ENCODE measurements at places on chromosomes 1 and 21.

- DNase-seq: no peak
Observed at GRCh38 chr1:185401019-185401418, 84.0 kb upstream of the IVNS1ABP start.

GRCh38 chr1:158961178-158961577 is 29.8 kb downstream of the PYHIN1 start:
- DNase-seq: no peak

DNA sequence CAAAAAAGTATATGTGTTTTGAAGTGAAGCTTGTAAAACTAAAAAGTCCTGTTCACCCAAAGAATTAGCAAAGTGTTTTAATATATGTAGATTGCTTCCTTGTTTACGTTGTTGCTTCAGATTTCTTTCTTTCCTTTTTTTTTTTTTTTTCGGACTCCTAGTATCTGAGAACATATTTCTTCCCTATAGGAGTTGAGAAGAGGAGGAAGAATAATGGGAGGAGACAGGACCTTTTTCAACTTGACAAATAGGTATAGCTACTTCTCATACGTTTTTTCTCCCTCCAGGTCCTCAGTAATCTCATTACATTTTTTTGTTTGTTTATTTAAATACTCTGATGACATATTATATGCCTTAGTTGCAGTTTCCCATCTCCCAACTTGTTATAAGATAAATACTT is 8.9 kb downstream of the DISP1 start:
- no peak for DNase-seq

DNA sequence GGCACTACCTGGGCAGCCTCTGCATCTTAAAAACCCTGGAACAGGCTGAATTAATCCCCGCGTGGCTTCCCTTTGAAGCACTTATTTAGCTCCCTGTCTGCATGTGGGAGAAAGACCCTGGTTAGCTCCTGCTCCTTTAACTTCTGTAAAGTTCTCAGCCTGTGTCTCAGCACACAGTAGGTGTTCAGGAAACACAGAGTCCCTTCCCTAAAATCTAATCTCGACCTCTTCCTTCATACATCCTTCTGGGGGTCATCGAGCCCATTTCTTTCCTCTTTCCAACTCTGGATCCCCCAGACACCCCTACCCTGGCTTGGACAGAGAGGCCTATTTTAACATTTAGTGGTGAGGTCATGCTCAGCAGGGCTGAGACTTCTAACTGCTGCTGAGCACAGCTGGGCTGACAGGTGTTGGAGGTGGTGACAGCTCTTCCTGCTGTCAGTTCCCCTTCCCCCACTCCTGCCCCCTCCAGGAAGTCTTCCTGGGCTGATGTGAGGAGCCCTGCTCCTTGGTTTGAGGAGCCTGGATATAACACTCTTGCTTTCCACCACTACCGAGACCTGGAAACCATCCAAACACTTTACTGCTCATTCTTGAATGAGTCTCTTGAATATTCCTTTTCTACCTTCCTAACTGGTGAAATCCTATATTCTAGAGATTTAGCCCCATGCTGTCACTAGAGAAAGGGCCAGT is 5.3 kb downstream of the E2F2 start:
- peak; percentile 38 for DNase-seq

DNA sequence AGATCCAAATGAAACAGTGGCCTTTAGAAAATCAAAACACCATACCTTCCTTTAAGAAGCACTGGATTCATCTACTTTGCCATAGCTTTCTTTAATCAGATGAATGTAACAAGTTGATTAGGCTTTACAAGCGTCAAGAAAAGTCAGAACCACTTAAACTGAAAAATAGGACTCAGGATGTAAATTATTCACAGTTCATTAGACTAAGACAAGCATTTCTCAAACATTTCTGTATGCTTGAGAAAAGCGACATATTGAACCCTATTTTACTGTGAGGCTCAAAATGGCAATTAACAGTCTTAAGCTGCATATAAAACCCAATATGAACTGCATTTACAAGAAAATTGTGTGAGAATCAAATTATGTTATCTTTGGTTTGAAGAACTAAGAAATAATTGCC is 256.7 kb upstream of the SNX7 start:
- no peak for DNase-seq

GRCh38 chr21:38968887-38969543 is 163.3 kb downstream of the ETS2 start:
- DNase-seq: no peak

DNA sequence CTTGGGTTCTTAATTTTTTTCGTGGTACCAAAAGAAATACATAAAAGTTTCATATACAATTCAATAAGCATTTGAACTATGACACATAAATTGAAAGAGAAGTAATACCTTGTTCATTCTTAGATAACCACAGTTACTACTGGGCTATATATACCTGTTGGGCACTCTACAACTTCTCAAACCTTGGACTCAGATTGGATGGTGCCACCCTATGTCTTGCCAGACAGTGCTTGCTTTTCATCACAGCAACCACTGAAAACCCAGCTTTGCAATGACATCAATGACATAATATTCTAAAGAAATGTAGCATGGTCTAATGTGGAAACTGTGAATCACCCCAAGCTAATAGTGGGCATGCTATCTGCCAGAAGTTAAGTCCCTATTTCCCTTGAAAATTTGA is 62.8 kb upstream of the DPH5 start:
- DNase-seq: no peak

DNA sequence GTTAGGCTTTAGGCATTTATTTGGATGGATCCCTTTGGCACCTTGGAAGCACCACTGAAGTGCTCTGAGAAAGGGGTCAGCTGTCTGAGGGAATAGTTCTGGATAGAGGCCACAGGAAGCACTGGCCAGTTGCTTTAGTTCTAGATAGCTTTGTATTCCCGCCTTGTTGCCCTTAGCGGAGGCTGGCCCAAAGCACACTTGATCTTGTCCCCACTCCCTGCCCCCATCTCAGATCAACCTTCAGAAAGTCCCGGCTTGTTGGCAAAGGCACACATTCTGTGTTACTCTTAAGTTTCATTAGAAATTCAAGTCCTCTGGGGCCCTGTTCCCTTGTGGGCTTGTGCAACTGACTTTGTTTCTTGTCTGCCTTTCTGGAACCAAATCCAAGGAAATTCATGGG is 15.2 kb upstream of the NBL1 start:
- DNase-seq: no peak

- no peak for DNase-seq
Observed at GRCh38 chr1:27970401-27970800, 10.6 kb downstream of the XKR8 start.

DNA sequence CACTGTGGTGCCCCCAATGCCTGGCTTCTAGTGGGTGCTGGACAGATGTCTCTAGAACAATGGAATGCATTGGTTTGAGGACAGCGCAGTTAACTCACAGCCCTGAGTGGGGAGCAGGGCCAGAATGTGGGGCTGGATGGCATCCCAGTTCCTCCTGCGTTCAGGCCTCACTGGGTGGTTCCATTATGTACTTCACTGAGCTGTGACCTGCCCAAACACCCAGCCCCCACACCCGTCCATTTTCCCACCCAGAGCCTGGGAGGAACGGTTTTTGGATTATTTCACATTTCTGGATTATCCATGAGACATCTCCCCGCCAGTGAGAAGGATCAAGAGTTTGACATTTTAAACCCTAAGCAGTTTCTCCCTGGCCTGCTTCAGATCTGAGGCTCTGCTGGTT is 55.3 kb upstream of the WASF2 start:
- no peak for DNase-seq

DNA sequence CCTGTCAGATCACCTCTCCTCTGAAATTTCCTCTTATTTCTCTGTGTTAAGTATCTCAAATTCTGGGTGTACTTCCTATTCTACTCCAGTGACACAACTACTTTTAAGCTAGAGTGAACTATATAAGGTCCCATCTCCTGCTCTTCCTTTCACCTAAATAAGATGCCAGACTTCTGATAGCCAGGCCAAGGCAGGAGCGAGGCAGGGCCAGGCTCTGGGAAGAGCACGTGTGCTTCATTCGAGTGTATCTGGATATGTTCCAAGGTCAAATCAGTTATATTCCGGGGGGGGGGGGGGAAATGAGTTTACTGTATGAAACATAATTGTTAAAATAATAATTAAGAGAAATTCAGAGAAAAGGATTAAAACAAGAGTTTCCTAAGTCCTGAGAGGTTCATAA is 60.1 kb downstream of the LRRC71 start:
- no peak for DNase-seq

DNA sequence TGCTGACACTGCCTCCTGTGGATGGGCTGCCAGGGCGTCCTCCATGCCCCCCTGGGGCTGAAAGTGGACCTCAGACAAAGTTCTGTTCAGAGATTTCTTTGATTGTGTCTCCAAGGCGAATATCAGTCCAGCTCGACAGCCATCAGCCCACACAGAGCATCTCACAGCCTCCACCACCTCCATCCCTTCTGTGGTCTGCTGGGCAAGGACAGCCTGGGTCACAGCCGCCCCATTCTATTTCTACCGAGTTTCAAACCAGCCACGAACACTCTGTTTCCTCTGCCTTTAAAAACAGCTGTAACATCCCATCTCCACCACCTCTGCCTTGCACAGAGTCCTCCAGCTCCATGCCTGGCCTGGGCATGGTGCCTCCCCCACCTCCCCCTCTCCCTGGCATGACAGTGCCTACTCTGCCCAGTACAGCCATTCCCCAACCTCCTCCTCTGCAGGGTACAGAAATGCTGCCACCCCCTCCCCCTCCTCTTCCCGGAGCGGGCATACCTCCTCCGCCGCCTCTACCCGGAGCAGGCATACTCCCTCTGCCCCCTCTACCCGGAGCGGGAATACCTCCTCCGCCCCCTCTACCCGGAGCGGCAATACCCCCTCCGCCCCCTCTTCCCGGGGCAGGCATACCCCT is 115.5 kb downstream of the FMN2 start:
- no peak for DNase-seq

DNA sequence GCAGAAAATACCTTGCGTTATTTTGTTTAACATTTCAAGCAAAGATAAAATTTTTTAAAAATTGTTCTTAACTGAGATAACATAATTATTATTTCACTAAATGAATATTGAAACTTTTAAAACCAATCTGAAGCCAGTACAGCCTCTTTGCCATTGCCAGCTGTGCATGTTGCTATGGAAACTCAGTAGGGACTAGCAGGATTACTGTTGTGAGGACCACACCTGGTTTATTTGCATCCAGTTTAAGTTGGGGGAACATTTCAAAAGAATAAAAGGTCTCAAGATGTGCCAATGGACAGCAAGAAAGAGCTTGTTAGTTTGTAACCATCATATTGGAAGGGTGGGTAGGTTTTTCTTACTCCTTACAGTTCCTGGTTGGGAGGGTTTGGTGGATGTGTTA is 80.7 kb downstream of the POU2F1 start:
- DNase-seq: no peak

GRCh38 chr1:58848818-58849411 is 65.1 kb upstream of the JUN start:
- no peak for DNase-seq

- DNase-seq: peak; percentile 5
Observed at GRCh38 chr1:147168626-147169058, 3.6 kb downstream of the PRKAB2 start.

DNA sequence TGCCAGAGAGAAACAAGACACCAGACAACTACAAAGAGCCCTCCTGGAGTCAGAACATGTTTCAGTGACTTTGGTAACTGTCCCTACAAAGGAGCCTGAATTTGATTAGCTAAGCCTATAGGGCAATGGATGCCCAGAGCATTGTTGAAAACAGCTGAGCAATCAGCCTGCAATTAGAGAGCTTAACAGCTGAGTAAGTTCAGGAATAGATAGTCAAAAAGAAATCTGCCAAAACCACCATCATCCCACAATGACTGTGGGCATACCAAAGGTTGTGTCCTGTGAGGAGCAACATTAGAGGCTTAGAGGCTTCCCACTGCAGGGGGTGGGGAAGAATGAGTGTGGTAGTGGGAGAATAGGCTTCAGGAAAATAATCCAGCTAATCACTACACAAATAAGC is 32.1 kb downstream of the SH3BP5L start:
- no peak for DNase-seq

- no peak for DNase-seq
Observed at GRCh38 chr1:84379138-84379916, 19.0 kb upstream of the DNASE2B start.

DNA sequence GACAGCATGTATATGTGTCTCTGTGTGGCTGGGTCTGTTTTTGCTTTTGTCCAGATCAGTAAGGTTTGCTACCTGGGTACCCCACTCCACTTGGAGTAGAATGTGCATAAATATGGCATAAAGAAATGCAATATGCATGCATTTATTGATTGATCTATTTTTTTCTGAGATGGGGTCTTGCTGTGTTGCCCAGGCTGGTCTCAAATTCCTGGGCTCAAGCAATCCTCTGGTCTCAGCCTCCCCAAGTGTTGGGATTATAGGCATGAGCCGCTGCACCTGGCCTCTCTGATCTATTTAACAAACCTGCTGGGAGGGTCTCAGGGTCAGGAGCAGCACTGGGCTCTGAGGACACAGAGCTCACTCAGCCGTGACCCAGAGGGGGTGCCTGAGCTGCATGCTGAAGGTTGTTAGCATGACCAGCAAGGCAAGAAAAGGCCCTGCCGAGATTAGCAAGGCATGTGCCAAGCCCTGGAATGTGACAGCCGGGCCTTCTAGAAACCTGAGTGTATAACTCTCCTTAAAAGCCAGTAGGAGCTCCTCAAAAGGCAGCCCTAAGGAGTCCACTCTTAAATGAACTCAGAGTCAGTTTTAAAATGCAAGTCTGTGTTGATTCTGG is 22.5 kb downstream of the PCSK9 start:
- DNase-seq: no peak

GRCh38 chr21:16751695-16752474 is 761.0 kb upstream of the CXADR start:
- DNase-seq: no peak

- DNase-seq: no peak
Observed at GRCh38 chr1:91124989-91125417, 103.2 kb upstream of the ZNF644 start.

Measured in DMS79 treated with DMSO at 0.1 percent for 48 hours (cell line).